ENCODE measurements at places on chromosomes 5 and 9.

DNA sequence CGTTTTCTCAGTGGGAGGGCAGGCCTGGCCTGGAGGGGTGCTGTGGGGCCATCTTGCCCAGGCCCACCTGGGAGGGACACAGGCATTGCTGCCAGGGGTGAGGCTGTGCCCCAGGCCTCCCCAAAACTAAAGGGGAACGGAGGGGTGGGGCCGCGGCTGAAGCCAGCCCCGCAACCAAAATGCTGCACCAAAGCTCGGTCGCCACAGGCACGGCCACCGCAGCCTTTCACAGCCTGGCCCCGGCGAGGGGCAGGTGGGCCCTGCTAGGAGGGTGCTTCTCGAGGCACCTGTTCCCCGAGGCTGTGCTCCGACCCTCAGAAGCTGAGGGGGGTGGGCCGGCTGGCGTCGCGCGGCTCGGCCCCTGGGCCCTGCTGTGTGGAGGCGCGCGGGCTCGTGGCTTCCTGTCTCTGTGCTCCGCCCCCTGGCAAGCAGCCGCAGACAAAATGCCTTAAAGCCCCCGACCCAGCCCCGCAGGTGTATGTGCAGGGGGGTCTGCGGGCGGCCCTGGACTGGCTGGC lies 57.6 kb downstream of the JAK2 start:
- no peak for DNase-seq

GRCh38 chr9:21709464-21710058 lies 92.9 kb upstream of the MTAP start:
- peak; percentile 24 for DNase-seq

- no peak for DNase-seq
Observed at GRCh38 chr5:1763960-1764605, 35.6 kb downstream of the MRPL36 start.

DNA sequence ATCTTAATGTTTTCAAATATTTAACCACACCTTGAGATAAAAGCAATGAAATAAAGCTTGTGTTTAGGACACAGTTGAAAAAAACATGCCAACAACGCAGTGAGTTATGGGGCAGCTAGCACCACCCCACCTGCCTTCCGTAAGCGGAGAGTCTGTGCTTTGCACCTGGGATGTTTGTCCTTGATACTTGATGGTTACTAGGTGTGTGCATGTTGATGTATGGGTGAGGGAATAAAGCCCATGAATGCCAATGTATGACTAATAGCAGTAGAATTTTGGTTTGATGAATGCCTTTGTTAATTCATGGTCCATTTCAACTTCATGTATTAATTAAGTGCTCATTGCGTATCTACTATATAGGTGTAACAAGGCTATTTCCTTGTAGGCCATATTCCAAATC lies 74.0 kb downstream of the PCSK5 start:
- no peak for DNase-seq

- DNase-seq: no peak
Observed at GRCh38 chr5:75412111-75412990, 75.3 kb downstream of the HMGCR start.

DNA sequence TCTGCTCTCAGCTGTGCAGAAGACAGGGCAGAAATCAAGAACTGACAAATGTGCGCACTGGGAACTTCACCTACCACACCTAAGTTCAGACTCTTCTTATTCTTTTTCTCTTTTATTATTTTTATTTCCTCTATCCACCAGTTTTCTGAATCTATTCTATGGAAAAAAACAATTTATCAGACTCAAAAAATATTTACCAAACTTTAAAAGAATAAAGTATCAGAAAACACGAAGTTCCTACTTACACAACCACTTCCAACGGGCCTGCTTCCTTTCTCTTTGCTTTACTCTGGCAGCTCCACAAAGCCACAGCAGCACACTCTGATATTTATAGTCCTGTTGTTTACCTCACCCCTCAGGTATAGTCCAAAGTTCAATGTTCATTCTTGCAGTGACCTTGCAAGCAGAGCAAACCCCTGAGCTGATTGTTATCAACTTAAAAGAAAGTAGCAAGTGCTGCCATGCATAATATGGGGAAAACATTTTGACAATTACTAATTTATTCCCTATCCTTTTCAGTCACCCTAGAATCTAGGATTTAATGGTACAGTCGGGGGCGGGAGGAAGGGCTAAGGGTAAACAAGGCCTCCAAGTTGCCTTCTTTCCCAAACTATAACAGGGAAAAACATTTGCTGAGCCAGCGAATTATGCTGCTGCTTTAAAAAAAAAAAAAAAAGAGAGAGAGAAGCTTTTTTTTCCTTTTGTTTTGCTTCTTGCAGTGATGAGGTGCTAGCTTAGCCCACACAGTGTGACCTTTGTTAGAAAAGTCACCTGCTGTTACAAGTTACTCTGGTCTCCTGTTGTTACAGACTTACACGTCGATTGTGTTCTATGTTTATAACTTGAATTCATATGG lies at the start of gene SELENOP:
Gene SELENOP (minus strand): TSS at position 302 of the 856 bp plus-strand sequence. CDS start 3,539 bp downstream, outside the sequence.
- DNase-seq: no peak

- DNase-seq: no peak
Observed at GRCh38 chr9:19223724-19224123, 6.8 kb upstream of the DENND4C start.

DNA sequence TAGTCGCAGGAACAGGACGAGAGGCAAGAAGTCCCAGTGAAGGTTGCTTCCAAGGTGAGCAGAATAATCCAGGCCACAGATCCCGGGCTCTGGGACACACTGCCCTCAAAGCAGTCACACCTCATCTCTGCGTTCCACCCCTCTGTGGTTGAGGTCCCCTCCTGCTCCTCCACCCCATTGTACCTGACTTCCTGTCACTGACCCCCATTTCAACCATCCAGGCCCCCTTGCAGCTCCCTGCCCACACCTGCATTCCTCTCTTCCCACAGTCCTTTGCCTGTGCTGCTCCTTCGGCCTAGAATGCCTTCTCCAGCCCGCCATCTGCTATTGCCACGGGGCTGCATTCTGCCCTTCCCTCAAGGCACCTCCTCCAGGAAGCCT lies 73.5 kb downstream of the PAX5 start:
- no peak for DNase-seq

DNA sequence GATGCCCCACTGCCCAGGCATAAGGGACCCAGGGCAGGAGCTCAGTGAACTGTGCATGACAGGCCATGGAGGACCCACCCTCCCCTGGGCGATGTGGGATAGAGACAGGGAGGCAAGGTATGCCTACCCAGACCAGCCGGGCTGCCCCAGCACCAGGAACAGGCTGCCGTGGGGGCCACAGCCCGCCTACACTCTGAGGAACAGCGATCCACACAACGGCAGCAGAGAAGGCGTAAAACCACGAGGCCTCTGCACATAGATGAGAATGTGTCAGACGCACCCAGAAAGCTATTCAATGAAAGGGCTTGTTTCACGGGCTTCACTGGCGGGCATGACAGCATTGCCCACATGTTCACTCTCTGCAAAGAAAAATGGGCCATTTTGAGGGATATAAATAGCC lies 49.5 kb downstream of the SEMA4D start:
- no peak for DNase-seq

GRCh38 chr5:159161361-159162214 lies 47.8 kb downstream of the RNF145 start:
- DNase-seq: no peak

GRCh38 chr5:30401479-30402058 lies 791.9 kb upstream of the CDH6 start:
- DNase-seq: no peak

DNA sequence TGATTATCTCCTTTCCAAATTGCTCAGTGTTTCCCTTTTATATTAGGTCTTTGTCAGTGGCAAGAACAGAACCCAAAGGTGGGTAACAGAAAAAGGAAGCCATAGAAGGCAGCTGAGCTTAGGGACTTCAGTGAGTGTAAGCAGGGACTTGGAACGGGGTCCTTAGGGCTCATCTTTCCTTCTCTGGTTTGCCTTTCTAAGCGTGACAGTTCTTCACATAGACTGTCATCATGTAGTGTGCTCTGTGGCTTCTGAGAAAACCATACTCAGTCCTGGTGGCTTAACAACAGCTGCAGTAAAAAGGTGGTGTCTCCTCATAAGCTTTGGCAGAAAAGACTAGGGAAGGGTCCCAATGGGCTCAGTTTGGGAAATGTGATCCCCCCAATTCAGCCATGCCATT lies 108.8 kb downstream of the SLC12A2 start:
- no peak for DNase-seq

- no peak for DNase-seq
Observed at GRCh38 chr9:72925891-72926290, 27.0 kb downstream of the ALDH1A1 start.

DNA sequence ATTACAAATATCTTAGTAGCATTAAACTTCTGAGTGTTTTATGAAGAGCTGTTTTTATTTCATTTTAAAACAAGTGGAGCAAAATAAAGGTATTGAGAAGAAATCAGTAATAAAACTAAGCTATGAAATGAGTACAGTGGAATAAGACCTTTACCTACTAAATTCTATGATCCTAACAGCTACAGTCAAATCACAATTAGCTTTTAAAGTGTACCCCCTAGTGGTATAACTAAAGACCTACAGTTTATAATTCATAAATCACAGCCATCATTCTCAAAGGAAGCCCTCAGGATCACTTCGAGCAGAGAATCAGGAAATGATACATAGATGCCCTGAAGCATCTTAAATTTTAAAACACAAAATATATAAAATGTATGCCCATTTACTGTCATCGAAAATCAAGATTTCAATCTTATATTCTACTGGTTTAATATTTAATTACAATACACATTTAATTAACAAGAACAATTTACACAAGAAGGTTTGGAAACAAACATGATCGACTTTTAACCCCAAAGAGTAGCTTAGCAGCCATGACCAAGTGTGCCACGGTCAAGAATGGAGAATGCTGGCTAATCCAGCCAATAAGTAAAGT lies 12.3 kb downstream of the CCNH start:
- DNase-seq: no peak

GRCh38 chr9:8560560-8561525 lies 761.3 kb upstream of the DMAC1 start:
- no peak for DNase-seq

- no peak for DNase-seq
Observed at GRCh38 chr9:25733336-25733982, 55.2 kb upstream of the TUSC1 start.

DNA sequence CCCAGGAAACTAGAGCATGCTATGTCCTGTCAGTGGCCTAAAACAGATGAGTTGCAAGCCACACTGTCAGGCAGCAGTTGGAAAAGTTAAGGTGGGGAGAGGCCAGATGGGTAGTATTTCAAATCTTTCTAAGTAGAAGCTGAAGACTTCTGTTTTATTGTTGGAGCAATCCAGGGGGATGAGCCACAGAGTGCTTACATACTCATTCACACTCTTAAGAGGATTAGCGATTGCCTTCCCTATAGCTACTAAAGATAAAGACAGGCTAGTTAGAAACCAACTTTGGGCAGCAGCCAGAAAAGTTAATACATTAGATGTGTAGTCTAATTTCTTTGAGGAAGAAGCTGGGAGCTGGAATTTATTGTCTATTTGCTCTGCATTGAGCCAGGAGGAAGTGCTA lies 61.7 kb upstream of the ELAVL2 start:
- no peak for DNase-seq

- no peak for DNase-seq
Observed at GRCh38 chr5:166031926-166032325, 2259.5 kb upstream of the WWC1 start.

- no peak for DNase-seq
Observed at GRCh38 chr9:27124151-27124550, 15.1 kb downstream of the TEK start.

GRCh38 chr5:84693256-84693655 lies 308.6 kb upstream of the EDIL3 start:
- no peak for DNase-seq

DNA sequence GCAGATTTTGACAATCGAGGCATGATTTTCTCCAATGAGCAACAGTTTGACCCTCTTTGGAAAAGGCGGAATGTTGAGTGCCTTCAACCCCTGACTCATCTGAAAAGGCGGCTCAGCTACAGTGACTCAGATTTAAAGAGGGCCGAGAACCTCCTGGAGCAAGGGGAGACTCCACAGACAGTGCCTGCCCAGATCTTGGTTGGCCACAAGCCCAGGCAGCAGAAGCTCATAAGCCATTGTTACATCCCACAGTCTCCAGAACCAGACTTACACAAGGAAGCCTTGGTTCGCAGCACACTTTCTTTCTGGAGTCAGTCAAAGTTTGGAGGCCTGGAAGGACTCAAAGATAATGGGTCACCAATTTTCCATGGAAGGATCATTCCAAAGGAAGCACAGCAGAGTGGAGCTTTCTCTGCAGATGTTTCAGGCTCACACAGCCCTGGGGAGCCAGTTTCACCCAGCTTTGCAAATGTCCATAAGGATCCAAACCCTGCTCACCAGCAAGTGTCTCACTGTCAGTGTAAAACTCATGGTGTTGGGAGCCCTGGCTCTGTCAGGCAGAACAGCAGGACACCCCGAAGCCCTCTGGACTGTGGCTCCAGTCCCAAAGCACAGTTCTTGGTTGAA lies 13.6 kb downstream of the PTPDC1 start:
- DNase-seq: no peak

DNA sequence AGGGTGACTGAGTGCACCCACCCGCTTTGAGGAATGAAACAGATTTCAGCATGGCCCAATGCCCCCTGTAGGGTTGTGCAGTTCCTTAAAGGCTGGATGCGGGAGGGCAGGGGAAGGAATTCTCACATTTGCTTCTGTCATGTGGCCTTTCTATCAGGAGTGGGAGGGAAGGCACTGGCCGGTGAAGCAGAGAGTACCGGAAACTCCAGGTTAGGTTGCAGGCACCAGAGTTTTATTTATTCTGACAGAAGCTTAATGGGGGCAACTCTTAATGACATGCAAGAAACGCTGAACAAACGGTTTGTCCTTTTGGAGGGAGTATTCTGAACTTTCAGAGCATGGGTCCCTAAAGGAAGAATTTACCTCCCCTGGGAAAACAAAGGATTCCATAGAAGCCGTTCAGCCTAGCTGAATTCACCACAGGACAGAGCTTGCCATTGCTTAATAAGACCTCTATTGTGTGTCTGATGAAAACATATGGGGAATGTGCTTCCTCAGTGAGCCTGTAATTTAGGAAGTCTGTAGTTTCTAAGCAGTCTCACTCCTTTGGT lies 44.1 kb upstream of the EQTN start:
- DNase-seq: no peak
